Prostate gland (tissue), 2 donors: ENCODE measurements at places on chromosomes 7 and 10. TPM values are rescaled to one million over a fixed set of nuclear protein-coding genes. Genes with fewer than 3 reads are reported as not detected.

The OR6V1 gene
- total RNA-seq, result not detected

The SSC4D gene
- total RNA-seq, result 1.0 TPM

The TMEM225B gene
- 23.5 TPM for total RNA-seq

The IL2RA gene
- total RNA-seq, result 1.9 TPM

The PTPRE gene
- total RNA-seq, result 4.5 TPM
